ENCODE measurements at places on chromosomes 5 and 9. TPM values are rescaled to one million over a fixed set of nuclear protein-coding genes. Genes with fewer than 3 reads are reported as not detected.

Gene CNTNAP3B
- 9.3 TPM for total RNA-seq

Gene CAMK4
- 3.8 TPM for total RNA-seq

Gene LCN1
- not detected for total RNA-seq

Gene CCDC192
- total RNA-seq: not detected

Gene LOX
- total RNA-seq: 26.8 TPM

Gene IRGM
- total RNA-seq: not detected

Gene PCDHB7
- 2.8 TPM for total RNA-seq

Gene ZNF658
- total RNA-seq: 5.8 TPM

Gene CCDC180
- total RNA-seq: 4.0 TPM

Gene NRG2
- 1.4 TPM for total RNA-seq

Gene MACIR
- 4.2 TPM for total RNA-seq

Gene KIAA1958
- total RNA-seq: 14.2 TPM

Gene PCA3
- not detected for total RNA-seq

Gene NR5A1
- not detected for total RNA-seq

DNA sequence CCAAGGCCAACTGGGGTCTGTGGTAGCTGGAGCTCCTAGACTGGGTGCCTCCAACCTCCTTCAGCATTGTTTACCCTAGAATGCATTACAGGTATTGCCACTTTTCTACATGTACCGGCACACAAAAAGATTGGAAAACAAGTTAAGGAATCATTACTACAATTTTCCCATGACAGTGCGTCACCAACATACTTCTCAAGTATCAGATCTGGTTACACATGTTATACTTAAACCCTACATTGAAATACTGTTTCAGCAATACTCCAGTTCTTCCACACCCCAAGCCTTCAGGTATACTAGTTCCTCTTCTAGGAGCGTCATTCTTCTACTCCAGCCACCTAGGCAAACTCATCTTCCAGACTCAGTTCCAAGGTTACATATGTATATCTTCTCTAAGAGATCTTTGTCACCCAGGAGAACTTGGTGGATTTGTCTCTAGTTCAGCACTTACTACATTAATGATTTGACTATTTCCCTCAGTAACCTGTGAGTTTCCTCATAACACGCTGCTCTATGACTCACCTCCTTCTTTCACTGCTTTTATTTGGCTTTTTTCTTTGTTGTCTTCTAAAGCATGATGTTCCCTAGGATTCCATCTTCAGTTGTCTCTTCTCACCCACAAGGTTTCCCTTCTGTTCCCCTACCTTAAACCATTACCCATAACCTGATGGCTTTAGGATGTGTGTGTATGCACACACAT, 217.0 kb downstream of the AP3B1 start:
- no peak for DNase-seq

DNA sequence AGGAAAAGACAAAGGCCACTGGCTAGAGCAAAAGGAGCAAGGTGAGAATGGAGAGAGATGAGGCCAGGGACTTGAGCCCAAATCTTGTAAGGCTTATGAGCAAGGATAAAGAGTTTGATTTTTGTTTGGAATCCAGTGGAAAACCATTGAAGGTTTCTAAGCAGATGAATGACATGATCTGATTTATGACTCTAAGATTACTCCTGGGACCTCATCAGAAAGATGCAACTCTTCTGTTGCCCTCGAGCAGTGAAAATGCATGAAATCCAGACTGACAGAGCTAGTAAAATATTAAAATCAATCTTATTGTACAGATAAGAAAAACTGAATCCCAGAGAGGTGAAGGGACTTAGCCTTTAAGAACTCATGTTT, 677 bp downstream of the MFAP3 start:
- DNase-seq: no peak

- no peak for DNase-seq
These were observed 460.7 kb upstream of the MEF2C start for GRCh38 chr5:89343666-89344065.

GRCh38 chr5:171226864-171227263, 82.2 kb upstream of the TLX3 start:
- no peak for DNase-seq

DNA sequence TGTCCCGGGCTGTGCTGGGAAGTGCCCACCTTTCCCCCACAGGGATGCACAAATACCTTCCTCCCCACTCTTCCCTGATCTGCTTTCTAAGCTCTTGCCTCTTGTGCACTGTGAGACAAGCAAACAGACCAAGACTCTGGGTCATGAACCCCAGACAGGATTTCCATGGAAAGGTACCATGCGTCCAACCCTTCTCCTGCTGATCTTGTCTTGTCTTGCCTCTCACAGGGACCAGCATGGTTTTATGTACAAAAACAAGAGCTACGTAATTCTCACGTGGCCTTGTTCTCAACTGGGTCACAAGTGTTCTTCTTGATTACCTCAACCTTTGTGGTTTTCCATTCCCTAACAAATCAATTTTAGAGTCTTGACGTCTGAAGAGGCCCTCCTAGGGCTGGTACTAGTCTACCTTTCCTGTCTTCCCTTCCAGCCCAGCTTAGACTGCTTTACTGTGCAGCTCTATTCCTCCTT, 176.5 kb upstream of the MAP3K1 start:
- no peak for DNase-seq

DNA sequence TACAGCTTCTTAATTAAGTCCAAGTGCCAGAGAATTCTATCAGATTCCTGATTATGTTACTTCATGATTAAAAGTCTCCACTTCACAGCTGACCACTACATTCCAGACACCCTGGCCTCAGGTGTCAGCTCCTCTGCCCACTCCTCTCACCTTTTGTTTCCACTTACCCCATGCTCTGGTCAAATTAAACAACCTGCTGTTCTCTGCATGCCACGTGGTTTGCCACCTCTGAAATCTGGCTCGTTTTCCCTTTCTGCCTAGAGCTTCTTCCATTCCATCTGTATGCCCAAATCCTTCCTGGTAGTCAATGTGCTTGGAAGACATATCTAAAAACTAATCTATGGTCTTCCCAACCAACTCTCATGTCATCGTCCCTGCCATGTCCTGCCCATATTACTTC, 158.6 kb downstream of the ICE1 start:
- no peak for DNase-seq

GRCh38 chr5:170634256-170634990, 130.6 kb downstream of the KCNIP1 start:
- DNase-seq: no peak

DNA sequence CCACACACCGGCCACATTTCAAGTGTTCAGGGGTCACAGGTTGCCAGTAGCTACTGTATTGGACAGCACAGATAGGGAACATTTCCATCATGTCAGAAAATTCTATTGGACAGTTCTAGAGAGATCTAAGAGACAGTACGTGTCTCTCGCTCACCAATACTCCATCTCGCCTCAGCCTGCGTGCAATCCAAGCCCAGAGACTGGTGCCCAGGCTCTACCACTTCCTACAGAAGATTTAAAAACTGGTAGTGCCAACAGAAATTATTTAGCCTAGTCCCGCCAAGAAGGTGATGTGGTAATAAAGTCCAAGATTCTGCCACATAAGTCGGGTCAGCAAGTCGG, 390 bp upstream of the SNX2 start:
- DNase-seq: no peak

DNA sequence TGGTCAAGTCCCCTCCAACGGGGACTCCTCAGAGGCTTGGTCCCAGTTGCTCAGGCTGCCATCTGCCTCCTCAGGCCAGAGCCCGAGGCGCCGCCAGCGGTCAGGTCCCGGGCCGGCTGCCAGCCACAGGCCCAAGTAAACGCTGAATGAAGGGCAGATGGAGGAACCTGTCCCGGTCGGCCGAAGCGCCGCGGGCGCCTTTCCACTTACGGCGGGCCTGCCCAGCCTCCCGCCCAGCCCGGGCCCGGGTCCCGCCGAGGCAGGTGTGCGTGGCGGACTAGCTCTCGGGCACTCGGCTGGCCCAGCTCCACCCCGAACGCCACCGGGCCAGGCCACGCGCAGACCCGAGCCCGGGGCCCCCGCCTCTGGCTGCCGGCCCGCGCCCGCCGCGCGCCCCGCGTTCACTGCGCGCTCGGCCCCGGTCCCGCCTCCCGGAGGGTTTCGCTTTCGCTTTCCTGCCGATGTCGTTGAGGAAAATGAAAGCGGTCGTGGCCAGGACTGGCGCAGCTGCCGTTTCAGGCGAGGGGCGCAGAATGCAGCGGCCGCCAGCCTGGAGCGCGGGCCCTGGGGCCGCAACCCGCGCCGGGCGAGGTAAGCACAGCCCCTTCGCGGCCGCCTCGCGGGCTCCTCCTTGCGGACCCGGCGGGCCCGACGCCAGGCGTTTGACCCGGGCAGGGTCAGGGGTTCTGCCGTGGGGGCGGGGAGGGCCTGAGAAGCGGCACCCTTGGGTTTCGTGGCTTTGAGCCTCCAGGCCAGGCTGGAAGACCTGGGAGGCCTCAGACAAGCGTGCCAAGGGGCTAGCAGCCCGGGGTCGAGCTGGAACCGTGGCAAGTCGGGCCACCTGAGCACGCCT, 41.2 kb downstream of the SLC22A5 start:
- peak; percentile 93 for DNase-seq

DNA sequence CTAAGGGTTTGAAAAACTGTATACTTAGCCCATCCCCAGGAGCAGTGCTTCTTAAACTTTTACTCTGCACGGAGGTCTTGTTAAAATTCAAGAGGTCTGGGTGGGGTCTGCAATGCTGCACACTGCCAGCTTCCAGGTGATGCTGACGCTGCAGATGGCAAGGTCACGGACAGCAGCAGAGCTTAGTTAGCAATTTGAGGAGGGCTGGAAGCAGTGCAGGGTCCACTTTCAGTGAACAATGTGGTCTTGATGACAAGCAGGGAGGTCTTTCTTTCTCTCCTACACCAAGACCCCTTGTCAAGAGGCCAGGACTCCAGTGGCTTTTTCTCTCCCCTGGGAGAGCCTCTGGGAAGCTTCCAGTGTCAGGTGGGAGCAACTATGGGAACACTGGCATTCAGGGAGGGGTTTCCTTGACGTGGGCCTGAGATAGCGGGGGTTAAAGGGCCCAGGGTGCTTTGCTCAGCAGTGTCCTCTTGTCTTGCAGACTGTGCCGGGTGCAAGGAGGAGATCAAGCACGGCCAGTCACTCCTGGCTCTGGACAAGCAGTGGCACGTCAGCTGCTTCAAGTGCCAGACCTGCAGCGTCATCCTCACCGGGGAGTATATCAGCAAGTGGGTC, 65.0 kb upstream of the AFAP1L1 start:
- DNase-seq: no peak

DNA sequence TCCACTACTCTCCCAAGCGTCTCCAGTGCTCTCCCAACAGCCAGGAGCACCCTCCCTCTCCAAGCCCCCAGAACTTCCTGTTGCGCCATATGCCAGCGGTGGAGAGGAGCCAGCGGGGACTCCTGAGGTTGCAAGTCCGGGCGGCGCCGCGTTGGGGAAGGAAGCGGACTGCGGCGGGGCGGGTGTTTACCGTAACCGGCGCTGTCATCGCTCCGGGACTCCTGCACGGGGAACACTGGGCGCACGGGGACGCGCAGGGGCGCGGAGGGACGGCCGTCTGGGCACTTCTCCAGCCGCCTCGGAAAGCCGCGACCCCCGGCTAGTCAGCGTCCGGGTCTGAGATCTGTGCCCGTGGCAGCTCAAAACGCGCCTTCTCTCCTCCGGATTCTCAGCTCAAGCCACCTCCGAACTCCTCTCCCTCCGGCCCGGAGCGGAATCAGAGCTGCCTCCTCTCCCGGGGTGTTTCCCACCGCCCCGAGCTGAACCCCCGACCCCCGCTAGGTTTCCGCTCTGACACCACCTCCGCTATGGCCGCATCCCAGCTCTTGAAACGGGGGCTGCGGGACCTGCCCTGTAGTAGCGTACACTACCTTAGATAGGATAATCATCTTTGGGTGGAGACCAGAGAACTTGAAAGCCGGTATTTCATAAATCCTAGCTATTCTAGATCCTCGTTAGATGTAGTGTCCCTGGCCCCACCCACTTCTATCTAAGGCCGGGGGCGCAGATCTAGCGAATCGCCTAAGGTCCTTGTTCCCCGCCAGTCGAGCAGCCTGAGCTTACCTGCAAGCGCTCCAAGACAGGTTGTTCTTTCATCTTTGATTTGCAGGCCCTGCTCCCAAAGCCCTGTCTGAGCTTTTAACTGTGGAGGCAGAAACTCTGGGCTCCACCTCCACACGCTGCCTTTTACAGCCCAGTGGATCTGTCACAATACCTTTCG, at the start of gene TRPM6:
Gene TRPM6, minus strand, starts transcription at position 881 of the 940 bp plus-strand sequence. Its CDS starts 65 bp downstream, at position 816.
- peak; percentile 92 for DNase-seq

- no peak for DNase-seq
These were observed 42.7 kb upstream of the LIFR start for GRCh38 chr5:38598994-38599617.

DNA sequence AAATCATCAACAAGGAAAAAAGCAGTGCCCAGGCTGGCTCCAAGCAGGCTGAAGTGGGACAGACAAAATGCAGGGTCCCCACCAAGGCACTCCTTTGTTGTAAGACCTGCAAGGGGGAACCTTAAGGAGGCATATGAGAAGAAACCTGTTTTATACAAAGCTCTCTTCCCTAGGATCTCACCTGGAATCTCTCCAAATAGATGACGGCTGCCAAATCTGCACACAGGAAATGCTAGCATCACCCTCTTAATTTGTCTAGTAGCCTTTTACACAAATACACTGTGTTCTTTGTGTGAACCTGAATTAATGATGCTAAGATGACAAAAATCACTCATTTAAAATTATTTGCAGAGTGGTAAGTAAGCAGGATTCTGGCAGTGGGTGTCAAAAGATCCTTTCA, 280.2 kb downstream of the SPOCK1 start:
- no peak for DNase-seq

GRCh38 chr5:141942185-141942857, 15.7 kb downstream of the PCDH12 start:
- DNase-seq: no peak

DNA sequence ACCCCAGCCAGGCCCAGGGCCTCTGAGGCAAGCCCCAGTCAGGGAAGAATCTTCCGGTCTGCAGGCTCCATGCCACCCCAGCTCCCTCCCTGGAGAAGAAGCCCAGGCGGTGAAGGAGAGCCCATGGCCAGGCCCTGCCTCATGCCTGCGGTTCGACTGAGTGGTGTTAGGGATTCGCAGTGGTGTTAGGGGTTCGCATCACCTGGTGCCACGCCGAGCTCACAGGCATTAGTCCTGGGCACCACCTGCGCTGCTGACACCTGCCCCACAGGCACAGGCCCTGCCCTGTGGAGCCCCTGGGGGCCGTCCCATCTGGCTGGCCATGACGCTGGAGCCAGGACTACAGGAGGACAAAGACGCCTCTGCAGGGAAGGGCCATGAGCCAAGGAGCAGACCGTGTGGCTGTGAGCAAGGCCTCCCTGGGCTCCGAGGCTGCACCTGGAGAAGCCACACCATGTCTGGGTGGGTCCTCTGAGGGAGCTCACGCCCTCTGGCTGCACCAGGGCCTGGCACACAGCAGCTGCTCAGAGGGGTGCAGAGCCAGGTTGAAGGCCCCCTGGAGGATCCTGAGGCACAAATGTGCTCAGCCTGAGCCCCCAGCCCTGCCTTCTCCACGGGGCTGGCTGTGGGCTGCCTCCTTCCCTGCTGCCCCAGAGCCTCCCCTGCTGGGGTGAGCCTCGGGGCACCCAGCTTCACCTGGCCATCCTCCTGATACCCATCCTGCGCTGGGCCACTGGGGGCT, 27.6 kb upstream of the RNF130 start:
- no peak for DNase-seq

DNA sequence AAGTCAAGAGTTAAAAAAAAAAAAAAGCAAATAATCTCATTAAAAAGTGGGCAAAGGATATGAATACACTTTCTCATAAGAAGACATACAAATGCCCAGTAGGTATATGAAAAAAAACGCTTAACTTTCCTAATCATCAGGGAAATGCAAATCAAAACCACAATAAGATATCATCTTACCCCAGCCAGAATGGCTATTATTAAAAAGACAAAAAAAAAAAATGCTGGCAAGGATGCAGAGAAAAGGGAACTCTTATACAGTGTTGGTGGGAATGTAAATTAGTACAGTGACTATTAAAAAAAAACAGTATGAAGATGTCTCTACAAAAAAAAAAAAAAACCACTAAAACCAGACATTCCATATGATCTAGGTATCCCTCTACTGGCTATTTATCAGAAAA, 79.4 kb downstream of the LPAR1 start:
- no peak for DNase-seq
